Aortic smooth muscle cell (primary cell): ENCODE measurements at places on chromosomes 11 and 22. TPM values are rescaled to one million over a fixed set of nuclear protein-coding genes. Genes with fewer than 3 reads are reported as not detected.

ENTHD1 gene
- total RNA-seq, result not detected in 2 replicates

OOSP2 gene
- not detected in 2 replicates for total RNA-seq

KREMEN1 gene
- 1.1 and 1.3 TPM in 2 replicates for total RNA-seq

MRGPRG gene
- not detected in 2 replicates for total RNA-seq

COA4 gene
- total RNA-seq, result 45.9 and 72.7 TPM in 2 replicates

P2RX6 gene
- 1.4 and 2.8 TPM in 2 replicates for total RNA-seq

TMPRSS4 gene
- total RNA-seq, result under 0.01 TPM in 1 of 2 replicates, not detected in the other
